ENCODE measurements at places on chromosomes 2 and 18.

GRCh38 chr2:26807788-26808460 lies 22.1 kb downstream of the CENPA start:
- no peak for DNase-seq

GRCh38 chr2:4844881-4845280 lies 847.3 kb upstream of the SOX11 start:
- no peak for DNase-seq

- no peak for DNase-seq
These were observed 145.6 kb downstream of the NDUFA10 start for GRCh38 chr2:239879423-239880084.

- no peak for DNase-seq
These were observed 115.0 kb downstream of the SPTBN1 start for GRCh38 chr2:54570925-54571694.

- no peak for DNase-seq
These were observed 18.7 kb upstream of the SCYGR1 start for GRCh38 chr2:227406177-227407031.

DNA sequence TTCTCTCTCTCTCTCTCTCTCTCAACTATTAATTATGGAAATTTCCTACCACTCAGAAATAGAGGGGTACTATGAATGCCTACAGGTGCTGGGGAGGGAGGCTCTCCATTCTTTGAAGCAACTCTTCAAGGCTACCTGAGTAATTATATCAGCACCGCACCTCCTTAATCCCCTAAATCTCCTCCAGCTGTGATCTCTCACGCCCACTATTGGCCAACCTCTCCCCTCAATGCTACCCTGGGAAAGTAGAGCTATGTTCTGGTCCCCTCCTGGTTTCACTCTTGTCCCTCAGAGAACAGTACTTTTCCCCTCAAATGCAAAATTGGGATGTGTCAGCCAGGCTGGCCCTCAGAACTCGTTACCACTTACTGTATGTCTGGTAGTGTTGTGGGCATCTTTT lies 1.6 kb downstream of the MOCOS start:
- no peak for DNase-seq

DNA sequence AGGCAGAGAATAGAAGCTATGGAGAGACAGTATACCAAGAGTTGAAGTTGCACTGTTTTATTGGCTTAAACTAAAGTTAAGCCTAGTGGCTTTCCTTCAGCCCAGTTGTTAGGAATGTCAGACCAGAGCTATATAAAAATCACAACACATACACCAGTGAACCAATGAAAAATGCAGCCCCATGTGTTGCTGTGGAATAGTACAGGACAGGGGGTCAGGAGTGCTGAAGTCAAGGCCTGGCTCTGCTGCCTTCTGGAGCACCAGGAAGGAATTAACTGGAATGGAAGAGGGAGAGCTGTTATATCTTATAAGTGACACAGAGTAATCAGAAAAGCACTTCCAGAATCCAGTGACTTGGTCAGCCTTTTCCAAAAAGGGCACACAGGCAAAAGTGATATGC lies 58.9 kb downstream of the OSR1 start:
- DNase-seq: no peak

GRCh38 chr2:120666433-120666832 lies 69.2 kb upstream of the GLI2 start:
- no peak for DNase-seq

GRCh38 chr2:126731353-126731752 lies 75.4 kb downstream of the GYPC start:
- no peak for DNase-seq

DNA sequence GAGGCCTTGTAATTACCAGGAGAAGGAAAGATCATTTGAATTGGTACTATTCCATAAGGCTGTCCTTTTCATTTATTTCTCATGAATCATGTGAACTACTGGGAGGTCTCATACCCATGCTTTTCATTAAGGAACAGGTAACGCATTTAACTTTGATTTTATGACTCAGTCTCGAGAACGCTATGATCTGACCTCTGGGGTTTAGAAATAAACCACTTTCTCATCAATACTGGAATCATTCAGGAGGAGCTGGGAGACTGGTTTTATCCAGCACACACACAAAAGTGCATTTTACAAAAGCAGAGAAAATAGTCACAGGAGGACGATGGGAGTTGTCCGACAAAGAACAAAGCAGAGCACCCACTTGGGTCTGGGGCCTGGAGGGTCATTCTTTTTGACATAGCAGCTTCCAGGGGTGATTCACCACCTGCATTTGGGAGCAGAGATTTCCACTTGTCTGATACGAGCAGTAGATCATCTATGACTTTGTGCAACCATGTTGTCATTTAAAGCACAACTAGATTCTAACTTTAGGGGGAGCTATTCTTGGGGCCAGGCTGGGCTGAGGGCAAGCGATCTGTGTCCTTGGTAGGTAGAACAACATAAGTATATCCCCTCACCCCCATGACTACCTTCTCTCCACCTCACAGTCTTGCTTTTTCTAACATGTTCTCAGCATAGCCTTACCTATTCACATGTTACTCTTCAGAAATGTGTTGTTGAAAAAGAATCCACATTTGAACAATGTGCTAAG lies 95.9 kb upstream of the SCG2 start:
- no peak for DNase-seq

DNA sequence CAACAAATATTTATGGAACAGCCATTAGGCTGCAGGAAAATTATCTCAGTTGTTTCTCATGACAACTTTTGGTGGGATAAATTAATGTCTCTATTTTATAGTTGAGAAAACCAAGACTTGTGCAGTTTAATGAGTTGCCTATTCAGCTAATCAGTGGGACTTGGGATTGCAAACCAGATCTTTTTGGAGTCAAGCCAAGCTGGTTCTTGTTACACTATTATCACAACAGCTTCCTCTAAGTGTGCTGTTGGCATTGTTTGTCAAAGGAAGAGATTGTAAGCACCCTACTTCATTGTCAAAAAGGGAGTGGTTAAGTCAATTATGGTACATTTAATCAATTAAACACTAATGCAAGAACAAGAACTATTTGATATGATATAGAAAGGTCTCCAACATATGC lies 119.2 kb downstream of the PAX3 start:
- no peak for DNase-seq

DNA sequence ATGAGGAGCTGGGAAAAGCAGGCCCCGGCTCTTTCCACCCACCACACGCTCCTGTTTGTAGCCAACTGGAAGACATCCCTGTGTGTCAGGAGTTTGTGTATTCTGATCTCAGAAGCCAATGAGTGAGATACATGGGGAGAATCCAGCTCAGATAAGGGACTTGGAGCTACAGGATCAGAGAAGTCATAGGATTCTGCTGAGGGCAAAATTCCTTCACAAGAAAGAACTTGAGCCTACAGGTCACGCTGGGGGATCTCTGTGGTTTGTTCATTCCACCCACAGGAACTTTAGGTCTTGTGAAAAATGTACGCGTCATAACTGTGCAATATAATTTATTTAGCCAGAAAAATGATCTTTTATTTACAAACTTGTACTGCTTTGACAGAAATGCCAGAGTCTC lies 80.1 kb upstream of the SMIM21 start:
- DNase-seq: no peak

DNA sequence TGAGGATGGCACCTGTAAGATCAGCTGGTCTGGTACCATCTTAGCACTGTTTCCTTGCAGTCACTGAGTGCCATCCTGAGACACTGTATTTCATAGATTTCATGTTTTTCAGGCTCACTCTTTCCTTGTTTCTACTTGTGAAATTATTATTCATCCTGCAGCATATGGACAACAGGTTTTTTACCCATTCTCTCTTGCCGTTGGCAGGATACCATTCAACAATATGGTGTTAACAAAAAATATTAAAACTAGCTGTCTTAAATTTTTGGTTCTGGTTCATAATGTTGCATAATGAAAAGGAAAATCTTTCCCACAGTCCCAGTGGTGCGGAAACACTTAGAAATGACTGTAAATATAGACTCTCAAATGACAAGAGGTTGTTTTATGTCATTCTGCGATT lies 23.1 kb upstream of the ATG16L1 start:
- DNase-seq: no peak

DNA sequence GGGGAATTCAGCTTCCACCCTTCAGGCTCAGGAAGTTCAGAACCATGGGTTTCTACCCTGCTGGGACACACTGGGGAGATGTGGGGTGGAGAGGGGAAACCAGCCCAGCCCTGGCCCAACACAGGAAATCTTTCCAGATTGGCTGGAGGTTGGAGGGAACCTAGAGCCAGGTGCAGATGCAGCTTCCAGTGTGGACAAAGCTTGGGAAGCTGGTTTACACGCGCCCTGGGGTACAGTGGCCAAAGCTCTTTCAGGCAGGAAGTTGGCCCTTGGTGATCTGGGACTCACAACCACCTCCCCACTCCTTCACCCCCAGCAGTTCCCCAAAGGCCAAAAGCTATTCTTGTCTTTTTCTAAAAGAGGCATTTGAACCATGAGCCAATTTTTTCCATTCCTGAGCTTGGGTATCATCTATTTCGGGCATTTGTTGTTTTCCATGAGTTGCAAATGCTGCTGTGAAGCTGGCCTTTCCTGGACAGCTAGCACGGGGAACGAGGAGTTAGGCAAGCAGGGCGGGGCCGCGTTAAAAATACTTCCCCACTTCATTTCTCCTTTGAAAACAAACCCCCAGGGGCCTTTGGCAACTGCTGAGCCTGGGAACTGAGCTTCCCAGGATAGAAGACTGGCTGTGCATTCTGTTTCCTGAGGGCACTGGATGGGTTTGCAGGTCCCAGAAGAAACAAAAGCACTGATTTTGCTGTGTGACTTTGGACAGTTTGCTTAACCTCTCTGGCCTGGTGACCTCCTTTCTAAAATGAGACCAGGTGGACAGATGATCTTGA lies 3.1 kb upstream of the ARID5A start:
- no peak for DNase-seq

DNA sequence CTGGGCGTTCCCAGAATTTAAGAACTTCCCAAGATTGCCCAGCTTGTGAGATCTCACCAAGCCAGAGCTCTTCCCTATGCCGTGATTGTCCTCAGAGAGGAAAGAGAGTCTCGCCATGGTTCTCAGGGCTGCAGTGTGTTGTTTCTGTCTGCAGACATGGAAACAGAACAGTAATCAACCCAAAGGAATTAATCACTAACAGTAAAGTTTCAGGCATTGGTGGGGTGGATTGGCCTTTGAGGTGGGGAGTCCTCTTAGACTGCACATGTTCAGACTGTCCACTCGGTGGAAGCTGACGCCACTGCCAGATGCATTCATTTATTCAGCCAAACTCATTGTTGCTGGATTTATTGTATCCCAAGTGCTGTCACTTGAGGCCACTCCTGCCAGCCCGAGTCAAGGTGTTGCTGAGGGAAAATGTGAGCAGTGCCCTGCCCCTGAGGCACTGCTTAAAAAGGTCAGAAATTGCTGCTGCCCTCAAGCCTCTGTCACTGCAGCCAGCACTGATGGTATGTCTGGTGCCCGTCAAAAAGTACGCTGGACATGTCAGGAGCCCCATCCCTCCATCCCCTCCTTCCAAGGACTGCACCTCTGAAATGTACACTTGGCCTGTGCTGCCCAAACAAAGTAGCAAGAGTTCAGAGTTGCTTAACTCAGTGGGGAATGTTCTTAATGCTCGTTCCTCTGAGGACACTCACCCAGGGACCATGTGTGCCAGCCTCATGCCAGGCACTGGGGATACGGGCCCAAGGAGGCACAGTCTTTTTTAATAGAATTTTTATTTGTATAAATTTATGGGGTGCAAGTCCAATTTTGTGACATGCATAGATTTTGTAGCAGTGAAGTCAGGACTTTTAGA lies 201.0 kb downstream of the GLI2 start:
- no peak for DNase-seq

DNA sequence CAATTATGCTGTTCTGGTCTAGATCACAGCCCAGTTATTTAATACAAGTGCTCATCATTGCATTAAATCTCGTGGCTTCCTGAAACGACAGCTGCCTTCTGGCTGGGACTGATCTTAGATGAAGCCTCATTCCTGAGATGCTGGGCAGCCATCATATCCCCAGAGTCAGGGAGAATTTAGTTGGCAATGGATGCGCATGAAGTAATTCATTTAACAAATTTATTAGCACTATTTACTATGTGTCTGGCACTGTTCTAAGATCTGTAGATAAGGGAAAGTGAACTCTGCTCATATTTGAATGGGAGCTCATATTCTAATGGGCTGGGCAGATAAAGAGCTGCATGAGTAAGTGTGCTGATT lies 244.7 kb downstream of the KCNS3 start:
- DNase-seq: no peak

DNA sequence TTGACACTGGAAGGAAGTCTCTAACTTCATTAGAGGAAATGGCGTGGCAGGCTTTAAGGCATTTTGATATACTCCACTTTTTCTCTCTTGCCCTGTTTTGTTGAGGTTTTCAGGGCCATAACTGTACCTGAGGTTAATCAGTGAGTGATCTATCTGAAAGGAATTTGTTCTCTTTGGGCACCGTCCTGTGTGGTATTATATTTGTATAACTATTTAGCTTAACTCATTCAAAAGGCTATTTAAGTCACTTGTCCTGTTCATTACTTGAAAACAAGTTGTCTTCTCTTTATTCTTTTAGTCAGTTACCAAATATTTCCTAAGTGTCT lies 180.4 kb downstream of the NEDD4L start:
- DNase-seq: no peak

DNA sequence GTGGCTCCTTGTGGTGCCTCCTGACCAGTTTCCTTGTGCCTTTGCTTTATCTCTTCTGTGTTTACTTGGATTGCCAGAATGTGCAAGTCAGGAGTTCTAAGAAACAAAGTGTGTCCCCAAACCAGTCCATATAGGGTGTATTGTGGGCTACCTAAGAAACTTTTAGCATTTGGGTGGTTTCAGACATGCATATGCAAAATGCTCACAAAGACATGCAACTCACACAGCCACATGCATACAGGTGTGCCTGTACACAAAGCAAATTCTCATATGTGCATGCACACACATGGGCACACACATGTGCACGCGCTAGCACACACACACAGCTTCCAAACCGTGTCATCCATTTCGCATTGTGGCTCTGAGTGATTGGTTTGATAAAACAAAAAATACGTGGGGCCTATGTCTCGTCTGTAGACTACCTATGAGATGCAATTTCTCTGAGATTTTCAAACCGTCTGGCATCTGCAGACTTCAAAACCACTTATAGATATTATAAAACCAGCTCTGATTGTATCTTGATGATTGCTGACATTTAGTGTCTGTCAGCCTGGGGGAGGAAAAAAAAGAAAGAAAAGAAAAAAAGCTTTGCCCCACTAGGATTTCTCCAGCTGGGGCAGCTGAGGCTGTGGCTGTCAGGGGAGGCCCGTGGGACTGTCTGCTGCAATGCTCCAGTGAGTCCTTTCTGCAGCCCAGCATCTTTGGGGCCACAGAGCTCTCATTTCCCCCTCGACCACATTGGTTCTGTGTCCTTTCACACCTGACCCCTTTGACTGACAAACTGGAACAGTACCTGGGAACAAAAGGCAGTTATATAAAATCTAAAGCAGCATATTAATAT lies 556.1 kb downstream of the CMPK2 start:
- DNase-seq: no peak
